ENCODE measurements at places on chromosomes 12 and 14.

- DNase-seq: no peak
Observed at GRCh38 chr12:59861635-59862034, 265.8 kb downstream of the SLC16A7 start.

- DNase-seq: peak; percentile 45
Observed at GRCh38 chr12:58584880-58585279, 335.4 kb downstream of the LRIG3 start.

- no peak for DNase-seq
Observed at GRCh38 chr14:94320243-94320642, 2.9 kb downstream of the SERPINA6 start.

DNA sequence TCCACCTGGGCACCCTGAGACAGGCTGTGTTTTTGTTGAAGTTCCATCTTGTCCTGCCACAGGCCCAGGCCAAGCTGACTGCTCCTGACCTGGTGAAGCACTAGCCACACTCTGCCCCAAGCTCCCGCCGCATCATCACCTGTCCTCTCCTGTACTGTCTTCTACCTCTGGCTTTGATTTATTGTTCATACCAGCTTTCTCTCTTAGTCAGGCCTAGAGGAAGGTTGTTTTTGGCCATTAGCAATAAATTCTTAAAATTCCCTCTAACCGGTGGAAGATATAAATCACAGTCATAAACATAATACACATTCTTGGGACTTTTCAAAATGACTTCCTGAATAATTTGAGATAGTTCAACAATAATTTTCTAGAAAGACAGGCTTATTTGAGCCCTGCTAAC is 169.4 kb downstream of the DAD1 start:
- DNase-seq: no peak

DNA sequence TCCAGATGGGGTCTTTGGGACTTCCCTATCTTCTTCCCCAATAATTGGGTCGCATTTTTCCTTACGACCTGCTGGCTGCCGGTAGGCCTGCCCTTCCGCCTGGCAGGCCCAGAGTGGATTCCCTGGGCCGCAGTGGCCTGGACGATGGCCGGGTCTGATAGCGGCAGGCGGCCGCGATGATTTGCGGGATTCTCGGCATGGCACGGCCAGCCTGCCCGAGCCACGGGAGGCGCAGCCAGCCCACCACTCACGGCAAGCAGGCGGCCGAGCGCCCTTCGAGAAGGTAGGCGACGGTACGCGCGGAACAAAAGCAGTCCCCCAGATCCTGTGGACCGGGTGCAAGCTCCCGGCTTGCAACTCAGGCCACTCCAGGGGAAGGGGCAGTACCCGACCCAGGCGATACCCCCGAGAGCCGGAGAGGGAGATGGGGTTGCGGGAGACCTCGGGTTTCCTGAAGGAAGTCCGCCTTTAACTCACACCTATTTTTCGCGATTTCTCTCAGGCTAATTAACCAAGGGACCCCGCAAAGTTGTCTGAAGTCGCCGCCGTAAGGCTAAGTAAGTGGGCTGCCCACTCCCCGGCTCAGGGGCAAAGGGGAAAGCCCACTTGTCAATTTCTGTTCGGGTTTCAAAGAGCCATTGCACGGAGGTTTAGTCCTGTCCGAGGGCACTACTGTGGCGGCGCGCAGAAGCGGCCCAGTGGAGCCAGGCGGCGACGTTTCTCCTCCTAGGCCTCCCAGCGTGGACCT is 1.4 kb upstream of the GSC start:
- no peak for DNase-seq

- no peak for DNase-seq
Observed at GRCh38 chr14:82029038-82029437, 495.4 kb upstream of the SEL1L start.

DNA sequence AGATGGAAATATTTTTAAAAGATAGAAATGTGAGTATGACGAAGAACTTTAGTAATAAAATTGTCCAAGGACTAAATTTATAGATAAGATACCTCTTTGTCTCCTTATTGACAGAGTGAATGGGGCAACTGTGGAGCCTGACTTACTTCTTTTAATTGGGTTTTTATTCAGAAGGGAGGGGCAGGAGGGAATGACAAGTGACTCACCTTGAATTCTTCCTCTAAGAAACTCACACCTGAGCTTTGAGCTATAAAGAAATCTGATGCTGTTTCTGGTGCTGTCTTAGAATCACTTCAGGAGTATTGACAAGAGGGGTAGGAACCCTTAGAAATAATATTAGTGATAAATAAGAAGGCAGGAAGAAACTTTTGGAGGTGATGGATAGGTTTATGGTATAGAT is 951 bp downstream of the NR1H4 start:
- no peak for DNase-seq

DNA sequence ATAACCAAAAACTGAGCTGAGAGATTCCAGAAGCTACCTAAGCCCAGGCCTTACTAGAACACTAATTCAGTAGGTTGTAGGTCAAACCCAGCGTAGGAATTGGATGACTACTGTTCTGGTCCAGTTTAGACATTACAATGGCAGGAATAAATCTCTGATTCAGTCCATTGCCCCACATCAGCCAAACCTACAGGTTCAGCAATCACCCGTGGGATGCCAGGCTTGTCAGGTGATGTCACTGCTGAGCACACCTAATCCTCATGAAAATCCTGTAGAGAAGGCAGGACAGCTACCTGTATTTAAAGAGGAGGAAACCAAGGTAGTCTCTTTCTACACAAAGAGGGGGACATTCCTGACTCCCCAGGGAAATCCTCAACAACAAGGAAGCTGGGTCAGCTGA is 63.7 kb downstream of the RFX4 start:
- no peak for DNase-seq

GRCh38 chr12:1723721-1724120 is 32.9 kb downstream of the ADIPOR2 start:
- DNase-seq: no peak

- no peak for DNase-seq
Observed at GRCh38 chr14:34749408-34749807, 35.0 kb upstream of the CFL2 start.

GRCh38 chr14:52730709-52731111 is 744 bp downstream of the STYX start:
- DNase-seq: peak; percentile 40

DNA sequence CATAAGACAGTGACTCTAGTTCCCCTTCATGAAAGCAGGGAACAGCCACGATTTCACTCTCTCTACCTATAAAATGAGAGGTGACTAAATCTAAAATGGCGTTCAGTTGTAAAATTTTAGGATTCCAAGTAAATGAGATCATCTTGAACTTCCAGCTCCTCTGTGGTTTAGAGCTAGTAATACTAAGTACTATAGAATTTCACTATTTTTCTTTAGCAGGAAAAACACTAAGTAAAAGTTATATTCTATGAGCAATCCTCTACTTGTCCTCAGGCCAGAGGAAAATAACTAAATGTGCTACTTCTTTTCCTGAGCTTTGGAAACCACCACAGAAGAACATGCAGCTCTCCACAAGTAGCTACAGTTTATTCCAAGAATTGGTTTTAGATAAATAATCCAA is 55.6 kb downstream of the NIN start:
- peak; percentile 55 for DNase-seq

- peak; percentile 68 for DNase-seq
Observed at GRCh38 chr14:70027785-70028428, 148.7 kb downstream of the SMOC1 start.

GRCh38 chr12:117481470-117481869 is 120.0 kb upstream of the NOS1 start:
- DNase-seq: no peak
